ENCODE measurements at places on chromosomes 2 and 18.
A peak's percentile ranks its signal among the peaks of the same experiment; 100 is the strongest.

- DNase-seq: no peak
These were observed 72.4 kb downstream of the TGOLN2 start for GRCh38 chr2:85255456-85255812.

DNA sequence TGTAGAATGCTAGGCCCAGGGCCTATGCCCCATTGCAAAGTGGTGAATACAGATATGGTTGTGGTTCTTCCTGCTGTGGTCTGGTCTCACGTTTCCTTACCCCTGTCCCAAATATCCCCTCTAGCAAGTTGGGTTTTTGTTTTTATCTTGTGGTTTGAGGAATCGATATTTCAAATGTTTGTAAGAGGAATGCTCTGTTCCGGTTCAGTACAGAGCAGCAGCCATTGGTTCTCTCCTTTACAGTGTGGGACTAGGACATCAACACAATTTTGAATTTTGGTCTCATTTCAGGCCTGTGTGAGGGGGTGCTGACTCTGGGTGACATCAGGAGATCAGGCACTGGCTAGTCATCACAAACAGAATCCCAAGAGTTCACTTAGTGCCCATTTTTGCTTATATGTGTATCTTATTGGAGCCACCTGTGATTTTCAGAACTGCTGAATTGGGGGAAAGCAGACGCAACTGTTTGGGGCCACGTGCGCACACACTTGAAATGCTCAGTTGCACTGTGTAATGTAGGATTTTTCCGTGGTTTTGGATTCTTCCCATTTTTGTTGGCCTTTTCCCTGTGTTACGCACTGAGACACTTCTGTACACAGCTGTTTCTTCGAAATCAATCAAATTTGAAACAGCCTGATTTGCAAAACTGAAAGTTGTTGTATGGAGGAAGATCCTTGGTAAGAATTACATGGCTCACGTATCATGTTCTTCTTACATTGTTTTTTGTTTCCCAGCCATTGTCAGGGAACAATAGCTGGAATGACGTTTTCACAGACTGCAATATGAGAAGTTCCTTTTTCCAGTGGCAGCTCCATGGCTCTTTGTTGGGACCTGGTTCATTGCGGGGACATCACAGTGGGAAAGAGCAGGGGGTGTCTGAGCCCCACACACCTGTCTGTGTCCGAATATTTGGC, 8.6 kb downstream of the SH3BP4 start:
- peak; percentile 80 for DNase-seq

DNA sequence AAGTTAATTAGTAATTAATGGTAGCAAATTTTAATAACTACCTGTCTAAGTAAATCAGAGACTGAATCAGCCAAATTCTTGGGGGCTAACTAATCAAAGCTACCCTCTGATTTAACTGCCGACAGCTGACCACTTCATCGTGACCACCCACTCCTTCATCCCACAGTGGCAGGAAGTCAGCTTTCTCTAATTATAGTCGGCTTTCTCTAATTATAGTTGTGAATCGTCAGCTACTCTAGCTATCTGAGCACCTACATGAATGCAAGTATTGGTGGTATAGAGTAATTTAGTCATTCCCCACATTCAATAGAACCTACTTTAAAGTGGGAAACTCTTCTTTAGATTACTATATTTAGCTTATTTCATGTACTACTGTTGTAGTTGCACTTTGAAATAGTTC, 185.5 kb downstream of the PTGR3 start:
- DNase-seq: no peak

DNA sequence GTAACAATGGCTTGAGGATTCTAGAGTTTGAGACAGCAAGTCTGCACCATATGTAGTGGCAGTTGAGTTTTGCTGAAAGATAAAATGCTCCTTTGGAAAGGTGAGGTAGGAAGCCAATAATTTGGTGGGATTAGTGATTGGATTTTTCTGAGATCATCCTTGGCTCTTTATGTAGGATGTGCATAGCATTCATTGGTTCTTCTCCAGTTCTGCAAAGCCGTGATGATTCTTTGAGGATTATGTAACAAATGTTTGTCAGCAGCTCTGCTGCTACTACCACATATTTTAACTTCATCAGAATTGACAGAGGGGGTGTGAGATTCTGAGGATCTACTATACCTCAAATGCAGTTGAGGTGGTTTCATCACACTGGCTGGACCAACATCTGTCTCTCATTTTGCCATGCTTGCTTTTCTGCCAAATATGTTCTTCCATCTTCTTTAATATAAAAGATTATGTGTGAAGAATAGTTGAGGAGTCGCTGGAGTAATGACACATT, 188.9 kb upstream of the RASGRP3 start:
- DNase-seq: peak; percentile 77

- DNase-seq: peak; percentile 69
These were observed 678.4 kb downstream of the IRS1 start for GRCh38 chr2:226121046-226121738.

DNA sequence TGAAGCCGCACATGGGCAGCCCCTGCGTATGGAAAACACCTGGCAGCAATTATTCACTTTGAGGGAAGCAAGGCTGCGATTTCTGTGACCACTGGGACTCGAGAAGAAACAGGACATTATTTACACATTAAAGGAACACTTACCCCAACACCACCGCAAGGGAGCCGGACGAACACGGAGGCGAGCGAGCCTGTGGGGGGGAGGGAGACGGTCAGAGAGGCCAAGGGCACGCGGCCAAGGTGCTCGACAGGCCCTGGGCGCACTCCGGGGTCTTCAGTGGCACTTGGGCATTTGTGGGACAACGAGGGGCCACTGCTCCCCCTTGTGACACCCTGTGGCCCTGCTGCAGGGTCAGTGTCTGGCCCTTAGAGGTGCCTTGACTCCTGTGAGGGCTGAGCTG, 247.0 kb downstream of the TWIST2 start:
- no peak for DNase-seq

GRCh38 chr2:88396209-88396608, 56.3 kb downstream of the FOXI3 start:
- no peak for DNase-seq
